ENCODE measurements at places on chromosomes 2 and 18.

DNA sequence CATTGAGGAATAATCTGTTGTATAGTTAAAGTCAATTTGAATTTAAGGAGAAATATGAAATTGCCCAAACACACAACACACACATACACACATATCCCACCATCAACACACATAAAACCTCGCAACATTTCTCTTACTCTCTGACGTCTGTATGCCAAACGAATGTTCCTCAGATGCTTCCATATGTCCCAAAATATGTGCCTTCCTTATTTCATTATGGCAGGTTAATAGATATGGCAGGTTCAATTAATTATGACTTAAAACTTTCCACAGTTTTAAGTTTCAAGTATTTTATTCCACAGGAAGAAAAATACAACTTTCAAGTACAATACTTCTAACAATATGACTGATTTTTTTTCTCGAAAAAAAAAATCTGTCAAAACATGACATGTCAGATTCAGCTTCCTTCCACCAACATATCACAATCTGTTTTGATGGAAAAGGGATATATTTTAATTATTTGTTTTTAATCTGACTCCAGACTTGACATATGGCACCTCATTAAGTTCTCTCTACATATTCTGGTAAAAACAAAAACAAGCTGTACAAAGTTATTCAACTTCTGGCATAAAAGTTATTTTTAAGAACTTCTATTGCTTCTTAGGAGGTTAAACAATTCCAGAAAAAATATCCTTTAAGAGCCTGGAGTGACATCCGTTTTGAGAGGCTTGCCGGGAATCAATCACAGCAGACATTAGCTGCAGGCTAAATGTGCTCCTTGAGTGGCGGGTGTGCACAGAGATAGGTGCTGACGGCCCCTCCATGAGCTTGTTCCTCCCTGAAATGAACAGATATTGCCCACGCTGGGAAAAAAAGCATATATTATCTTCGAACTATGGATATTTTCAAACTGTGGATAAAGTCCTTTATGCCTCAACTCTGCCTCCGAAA lies 812.7 kb downstream of the DCDC2C start:
- no peak for DNase-seq

GRCh38 chr18:34707670-34708069 lies 2.4 kb upstream of the DTNA start:
- DNase-seq, result peak; percentile 97

DNA sequence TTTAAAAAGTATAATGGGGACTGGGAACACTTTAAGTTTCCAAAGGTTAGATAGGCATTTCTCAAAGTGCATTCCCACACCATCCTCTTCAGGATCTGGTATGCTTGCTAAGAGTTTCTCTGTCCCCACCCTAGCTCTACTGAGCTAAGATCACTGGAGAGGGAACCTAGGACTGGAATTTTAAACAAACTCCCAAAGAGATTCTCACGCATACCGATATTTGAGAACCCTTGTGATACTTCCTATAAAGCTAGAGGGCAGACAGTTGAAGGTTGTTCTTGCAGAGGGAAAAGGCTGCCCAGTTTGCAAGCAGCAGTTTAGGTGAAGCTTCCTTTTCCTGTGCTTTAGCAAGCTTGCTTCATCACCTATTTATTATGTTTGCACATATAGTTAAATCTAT lies 3.6 kb downstream of the CNRIP1 start:
- peak; percentile 11 for DNase-seq

GRCh38 chr2:38719706-38720105 lies 31.5 kb downstream of the SRSF7 start:
- no peak for DNase-seq

- peak; percentile 43 for DNase-seq
Measured at GRCh38 chr2:71070294-71071093, 2.0 kb downstream of the NAGK start.
